ENCODE measurements at places on chromosomes 3 and 15. TPM values are rescaled to one million over a fixed set of nuclear protein-coding genes. Genes with fewer than 3 reads are reported as not detected.

WDR93 gene
- not detected for total RNA-seq

ZNF80 gene
- total RNA-seq: 0.22 TPM

DHX36 gene
- total RNA-seq: 95.2 TPM

U2SURP gene
- 186 TPM for total RNA-seq

GPR62 gene
- not detected for total RNA-seq

NR2E3 gene
- not detected for total RNA-seq

CLRN1 gene
- total RNA-seq: not detected

DNAH1 gene
- total RNA-seq: 12.2 TPM

FOXL2 gene
- total RNA-seq: not detected

GRCh38 chr15:40306371-40306770 is 1.4 kb downstream of the PLCB2 start:
- H3K27ac ChIP-seq: peak overlapping the region; percentile 98
- DNase-seq: no peak
- H3K27me3 ChIP-seq: peaks cover 8% of the 10 kb centered on the region
- H3K36me3 ChIP-seq: peaks cover 15% of the 10 kb centered on the region
- peak overlapping the region; percentile 92 for H3K4me3 ChIP-seq
- peaks cover 37% of the 10 kb centered on the region for H3K4me1 ChIP-seq

DNA sequence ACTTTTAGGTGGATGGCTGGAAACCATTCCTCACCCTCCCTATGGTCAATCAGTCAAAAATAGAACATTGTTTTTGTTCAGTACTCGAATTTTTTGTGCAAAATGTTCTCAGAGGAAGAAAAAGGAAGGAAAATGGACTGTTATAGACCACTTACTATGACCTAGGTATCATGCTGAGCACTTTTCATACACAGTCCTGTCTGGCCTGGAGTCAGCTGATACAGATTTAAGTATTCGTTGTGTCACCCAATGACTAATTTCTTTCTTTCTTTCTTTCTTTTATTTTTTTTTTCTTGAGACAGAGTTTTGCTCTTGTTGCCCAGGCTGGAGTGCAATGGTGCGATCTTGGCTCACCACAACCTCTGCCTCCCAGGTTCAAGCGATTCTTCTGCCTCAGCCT is 29.1 kb upstream of the TNIK start:
- H3K27me3 ChIP-seq: no peaks in the 10 kb centered on the region
- no peak overlapping the region for H3K4me3 ChIP-seq
- H3K36me3 ChIP-seq: peaks cover 2% of the 10 kb centered on the region
- no peak overlapping the region for H3K27ac ChIP-seq
- no peak for DNase-seq

DNA sequence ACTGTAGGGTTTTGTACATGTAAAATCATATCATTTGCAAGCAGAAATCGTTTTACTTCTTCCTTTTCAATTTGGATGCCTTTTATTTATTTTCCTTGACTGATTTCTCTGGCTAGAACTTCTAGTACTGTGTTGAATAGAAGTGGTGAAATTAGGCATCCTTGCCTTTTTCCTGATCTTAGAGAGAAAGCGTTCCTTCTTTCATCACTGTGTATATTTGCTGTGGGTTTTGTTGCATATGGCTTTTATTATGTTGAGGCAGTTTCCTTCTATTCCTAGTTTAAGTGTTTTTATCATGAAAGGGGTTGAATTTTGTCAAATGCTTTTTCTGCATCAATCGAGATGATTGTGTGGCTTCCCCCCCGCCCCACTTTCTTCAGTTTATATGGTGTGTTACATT is 140.9 kb downstream of the ATG7 start:
- H3K36me3 ChIP-seq: peaks cover 19% of the 10 kb centered on the region
- peaks cover 2% of the 10 kb centered on the region for H3K27me3 ChIP-seq
- no peak overlapping the region for H3K27ac ChIP-seq
- H3K4me1 ChIP-seq: no peaks in the 10 kb centered on the region
- no peak overlapping the region for H3K4me3 ChIP-seq
- DNase-seq: no peak

- no peaks in the 10 kb centered on the region for H3K4me1 ChIP-seq
- H3K27ac ChIP-seq: no peak overlapping the region
- H3K36me3 ChIP-seq: no peaks in the 10 kb centered on the region
- peaks cover 1% of the 10 kb centered on the region for H3K27me3 ChIP-seq
These were observed 322.1 kb downstream of the MEX3B start for GRCh38 chr15:81723701-81724100.

GRCh38 chr15:69782809-69783208 is 314.9 kb downstream of the TLE3 start:
- peaks cover 25% of the 10 kb centered on the region for H3K27me3 ChIP-seq
- H3K4me1 ChIP-seq: peaks cover 18% of the 10 kb centered on the region
- no peak overlapping the region for H3K27ac ChIP-seq
- DNase-seq: no peak
- H3K4me3 ChIP-seq: no peak overlapping the region

GRCh38 chr15:64341961-64342360 is 14.0 kb downstream of the CSNK1G1 start:
- no peak overlapping the region for H3K27ac ChIP-seq
- no peak overlapping the region for H3K4me3 ChIP-seq
- H3K36me3 ChIP-seq: peaks cover 19% of the 10 kb centered on the region
- no peak for DNase-seq

- peak within 1 kb of the TSS; percentile 64 for H3K27ac ChIP-seq
- H3K4me1 ChIP-seq: peaks cover 53% of the 10 kb centered on the region
- H3K27me3 ChIP-seq: no peaks in the 10 kb centered on the region
- peak within 1 kb of the TSS; percentile 11 for H3K4me3 ChIP-seq
- H3K36me3 ChIP-seq: peaks cover 40% of the 10 kb centered on the region
These were observed at the start of gene TRAK1 for GRCh38 chr3:42090973-42091731. TRAK1 (plus strand) TSS chr3:42091357; CDS start chr3:42091470, 113 bp downstream.

DNA sequence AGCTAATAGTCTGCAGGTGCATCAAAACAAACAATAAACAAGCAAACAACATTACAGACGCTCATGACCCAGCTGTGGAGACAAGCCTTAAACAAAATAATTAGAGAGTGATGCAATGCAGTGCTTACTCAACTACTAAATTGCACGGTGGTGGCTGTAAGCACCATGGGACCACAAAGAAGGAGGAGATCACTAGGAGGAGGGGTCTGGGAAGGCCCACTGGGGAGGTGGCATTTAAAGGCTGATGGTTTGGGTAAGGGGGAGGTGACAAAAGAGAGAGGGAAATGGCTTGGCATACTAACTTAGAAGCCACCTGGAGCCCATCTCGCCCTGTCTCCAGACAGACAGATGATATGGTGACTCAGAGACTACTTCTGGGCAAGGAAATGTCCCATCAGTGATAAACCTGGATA is 516.7 kb downstream of the FOXP1 start:
- peak overlapping the region; percentile 87 for H3K4me3 ChIP-seq
- no peaks in the 10 kb centered on the region for H3K27me3 ChIP-seq
- DNase-seq: no peak
- H3K36me3 ChIP-seq: peaks cover 8% of the 10 kb centered on the region
- peak overlapping the region; percentile 92 for H3K27ac ChIP-seq

DNA sequence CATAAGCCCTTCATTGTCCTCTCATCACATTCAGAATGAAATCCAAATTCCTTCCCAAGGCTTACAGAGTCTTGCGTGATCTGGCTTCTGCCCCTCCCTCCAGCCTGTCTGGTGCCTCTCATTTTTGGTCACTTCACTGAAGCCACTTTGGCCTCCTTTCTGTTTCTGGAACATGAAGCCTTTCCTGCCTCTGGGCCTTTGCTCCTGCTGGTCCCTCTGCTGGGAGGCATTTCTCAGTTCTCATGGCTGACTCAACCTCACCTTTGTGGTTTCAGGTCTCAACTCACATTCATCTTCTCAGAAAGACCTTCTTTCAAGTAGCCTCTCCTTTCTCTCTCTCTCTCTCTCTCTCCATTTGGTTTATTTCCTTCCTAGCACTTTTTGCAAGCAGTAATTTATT is 43.9 kb upstream of the BHLHE40 start:
- H3K4me3 ChIP-seq: peak overlapping the region; percentile 5
- DNase-seq: peak; percentile 19
- peaks cover 15% of the 10 kb centered on the region for H3K36me3 ChIP-seq
- peak overlapping the region; percentile 16 for H3K27ac ChIP-seq
- H3K4me1 ChIP-seq: peaks cover 53% of the 10 kb centered on the region
- H3K27me3 ChIP-seq: no peaks in the 10 kb centered on the region

- no peaks in the 10 kb centered on the region for H3K4me1 ChIP-seq
- no peaks in the 10 kb centered on the region for H3K36me3 ChIP-seq
- H3K4me3 ChIP-seq: no peak overlapping the region
- no peak for DNase-seq
- H3K27ac ChIP-seq: no peak overlapping the region
These were observed 160.0 kb downstream of the IL5RA start for GRCh38 chr3:2950159-2950558.

DNA sequence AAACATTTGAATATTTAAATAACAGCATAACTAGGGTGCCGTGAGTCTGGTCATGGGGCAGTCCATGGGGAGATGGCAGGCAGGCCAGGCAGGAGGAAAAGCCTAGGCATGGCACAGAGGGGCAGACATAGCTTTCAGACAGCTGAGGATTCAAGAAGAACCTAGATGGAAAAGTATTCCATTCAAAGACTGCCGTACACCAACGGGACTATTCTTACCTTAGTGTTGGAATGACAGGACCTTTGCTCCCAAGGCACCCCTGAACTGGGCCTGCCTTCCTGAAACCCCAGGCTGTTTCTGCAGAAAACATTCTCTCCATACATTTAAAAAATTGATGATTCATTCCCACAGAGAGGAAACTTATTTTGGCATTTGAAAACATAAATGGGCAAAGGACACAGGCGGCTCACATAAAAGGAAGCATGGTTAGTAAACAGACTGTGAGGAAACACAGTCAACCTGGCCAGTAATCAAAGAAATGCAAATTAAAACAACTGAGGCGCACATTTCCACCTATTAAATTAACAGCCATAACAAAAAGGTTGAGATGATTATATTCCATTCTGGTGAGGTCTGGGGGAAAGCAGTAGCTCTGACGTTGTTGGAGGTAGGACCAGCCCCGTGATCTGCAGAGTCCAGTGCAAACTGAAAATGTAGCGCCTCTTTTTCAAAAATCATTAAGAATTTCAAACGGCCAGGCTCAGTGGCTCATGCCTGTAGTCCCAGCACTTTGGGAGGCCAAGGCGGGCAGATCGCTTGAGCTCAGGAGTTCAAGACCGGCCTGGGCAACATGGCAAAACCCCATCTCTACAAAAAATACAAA is 71.3 kb upstream of the SMAD3 start:
- peaks cover 20% of the 10 kb centered on the region for H3K27me3 ChIP-seq
- H3K4me3 ChIP-seq: no peak overlapping the region
- peaks cover 2% of the 10 kb centered on the region for H3K36me3 ChIP-seq
- no peaks in the 10 kb centered on the region for H3K4me1 ChIP-seq
- H3K27ac ChIP-seq: no peak overlapping the region

DNA sequence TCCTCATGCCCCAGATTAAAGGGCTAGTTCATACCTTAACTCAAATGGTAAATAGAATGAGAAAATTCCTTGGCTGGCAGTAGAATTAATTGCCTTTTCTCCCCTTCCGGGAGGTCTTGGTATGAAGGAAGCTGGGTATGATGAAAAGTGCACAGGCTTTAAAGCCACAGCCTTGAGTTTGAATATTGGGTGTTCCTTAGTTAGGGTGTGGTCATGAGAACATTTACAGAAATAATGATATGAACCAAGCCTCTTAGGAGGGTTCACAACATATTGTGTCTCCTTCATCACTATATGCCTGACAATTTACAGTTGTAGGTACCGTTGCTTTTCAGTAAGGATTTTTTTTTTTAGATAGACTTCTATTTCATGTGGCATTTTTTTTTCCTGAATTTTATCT is 48.1 kb downstream of the PYDC2 start:
- H3K4me3 ChIP-seq: no peak overlapping the region
- DNase-seq: no peak
- no peaks in the 10 kb centered on the region for H3K27me3 ChIP-seq
- no peaks in the 10 kb centered on the region for H3K4me1 ChIP-seq

DNA sequence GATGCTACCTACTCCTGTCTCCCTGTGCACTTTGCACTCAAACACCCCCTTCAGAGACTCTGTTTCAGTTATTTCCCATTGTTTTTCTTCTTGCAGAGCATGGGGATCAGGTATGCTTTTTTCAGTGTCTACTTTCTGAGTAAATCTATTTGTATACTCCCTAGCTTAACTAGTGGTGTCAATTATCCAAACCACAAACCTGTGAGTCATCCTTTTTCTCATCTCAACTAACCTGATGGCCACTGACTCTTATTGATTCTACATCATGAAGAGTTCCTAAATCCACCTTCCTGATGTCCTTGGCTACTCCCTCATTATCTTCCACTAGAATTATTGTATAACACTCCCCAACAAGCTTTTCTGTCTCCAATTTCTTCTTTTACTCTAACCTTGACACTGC is 68.0 kb downstream of the DIPK2A start:
- no peak overlapping the region for H3K27ac ChIP-seq
- no peaks in the 10 kb centered on the region for H3K36me3 ChIP-seq
- no peak overlapping the region for H3K4me3 ChIP-seq
- H3K4me1 ChIP-seq: no peaks in the 10 kb centered on the region
- no peak for DNase-seq

- H3K27ac ChIP-seq: no peak overlapping the region
- H3K27me3 ChIP-seq: no peaks in the 10 kb centered on the region
- peaks cover 7% of the 10 kb centered on the region for H3K4me1 ChIP-seq
- no peak for DNase-seq
- peaks cover 17% of the 10 kb centered on the region for H3K36me3 ChIP-seq
These were observed 7.4 kb downstream of the TTLL3 start for GRCh38 chr3:9817436-9817835.

- no peak overlapping the region for H3K4me3 ChIP-seq
- peaks cover 12% of the 10 kb centered on the region for H3K4me1 ChIP-seq
- no peak for DNase-seq
These were observed 33.3 kb downstream of the SLC41A3 start for GRCh38 chr3:126050626-126051025.

- H3K4me1 ChIP-seq: no peaks in the 10 kb centered on the region
- H3K36me3 ChIP-seq: no peaks in the 10 kb centered on the region
These were observed 118.1 kb upstream of the MEIS2 start for GRCh38 chr15:37218351-37218916.

GRCh38 chr15:55552926-55553325 is 35.2 kb downstream of the PYGO1 start:
- peaks cover 6% of the 10 kb centered on the region for H3K27me3 ChIP-seq
- H3K27ac ChIP-seq: no peak overlapping the region
- H3K4me3 ChIP-seq: no peak overlapping the region
- H3K36me3 ChIP-seq: peaks cover 2% of the 10 kb centered on the region

DNA sequence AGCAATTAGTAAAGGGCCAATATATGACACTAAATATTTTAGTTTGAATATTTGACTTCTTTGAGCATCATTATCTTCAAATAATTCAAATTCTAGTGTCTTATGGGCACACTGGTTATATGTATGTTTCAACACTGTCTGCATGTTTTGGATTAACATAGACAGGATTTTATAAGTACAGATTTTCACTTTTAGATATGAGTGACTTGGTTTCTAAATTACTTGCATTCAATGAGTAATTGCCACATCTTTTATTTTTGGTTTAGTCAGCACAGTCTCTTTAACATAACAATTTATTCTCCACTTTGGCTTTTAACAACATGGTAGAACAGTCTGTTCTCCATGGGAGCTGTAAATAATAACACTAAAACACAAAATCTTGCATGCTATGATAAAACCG is 674.8 kb downstream of the TBL1XR1 start:
- no peaks in the 10 kb centered on the region for H3K36me3 ChIP-seq
- no peaks in the 10 kb centered on the region for H3K4me1 ChIP-seq
- no peak overlapping the region for H3K27ac ChIP-seq
- DNase-seq: no peak

Data from activated T-helper 1 cell treated with anti-CD3 and anti-CD28 coated beads, Interleukin-12 subunit alpha, Interleukin-12 subunit beta, Interleukin-2, Interleukin-4 antibody, amounts not matched to agents 30 ng/mL and 10 ng/mL and 1 ng/mL, durations not matched to agents 14 hours and 24 hours and 36 hours (primary cell).